Activated CD8-positive, alpha-beta memory T cell treated with anti-CD3 and anti-CD28 coated beads for 1 hour (primary cell): ENCODE measurements at places on chromosomes 7 and 10.

DNA sequence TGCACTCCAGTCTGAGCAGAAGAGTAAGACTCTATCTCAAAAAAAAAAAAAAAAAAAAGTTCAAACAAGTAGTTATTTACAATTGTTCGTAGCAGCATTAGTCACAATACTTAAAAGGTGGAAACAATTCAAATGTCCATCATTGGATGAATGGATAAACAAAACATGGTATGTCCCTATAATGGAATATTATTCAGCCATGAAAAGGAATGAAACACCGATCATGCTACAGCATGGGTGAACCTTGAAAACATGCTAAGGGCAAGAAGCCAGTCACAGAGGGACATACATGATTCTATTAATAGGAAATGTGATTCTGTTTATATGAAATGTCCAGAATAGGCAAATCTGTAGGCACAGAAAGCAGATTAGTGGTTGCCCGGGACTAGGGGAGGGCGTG lies 15.9 kb downstream of the DOCK1 start:
- DNase-seq, result no peak

GRCh38 chr7:80450621-80451308 lies 61.1 kb downstream of the GNAT3 start:
- DNase-seq, result no peak

- no peak for DNase-seq
Measured at GRCh38 chr7:100864263-100864845, 2.8 kb upstream of the TRIP6 start.

- no peak for DNase-seq
Measured at GRCh38 chr10:20492447-20492846, 404.7 kb downstream of the NEBL start.

DNA sequence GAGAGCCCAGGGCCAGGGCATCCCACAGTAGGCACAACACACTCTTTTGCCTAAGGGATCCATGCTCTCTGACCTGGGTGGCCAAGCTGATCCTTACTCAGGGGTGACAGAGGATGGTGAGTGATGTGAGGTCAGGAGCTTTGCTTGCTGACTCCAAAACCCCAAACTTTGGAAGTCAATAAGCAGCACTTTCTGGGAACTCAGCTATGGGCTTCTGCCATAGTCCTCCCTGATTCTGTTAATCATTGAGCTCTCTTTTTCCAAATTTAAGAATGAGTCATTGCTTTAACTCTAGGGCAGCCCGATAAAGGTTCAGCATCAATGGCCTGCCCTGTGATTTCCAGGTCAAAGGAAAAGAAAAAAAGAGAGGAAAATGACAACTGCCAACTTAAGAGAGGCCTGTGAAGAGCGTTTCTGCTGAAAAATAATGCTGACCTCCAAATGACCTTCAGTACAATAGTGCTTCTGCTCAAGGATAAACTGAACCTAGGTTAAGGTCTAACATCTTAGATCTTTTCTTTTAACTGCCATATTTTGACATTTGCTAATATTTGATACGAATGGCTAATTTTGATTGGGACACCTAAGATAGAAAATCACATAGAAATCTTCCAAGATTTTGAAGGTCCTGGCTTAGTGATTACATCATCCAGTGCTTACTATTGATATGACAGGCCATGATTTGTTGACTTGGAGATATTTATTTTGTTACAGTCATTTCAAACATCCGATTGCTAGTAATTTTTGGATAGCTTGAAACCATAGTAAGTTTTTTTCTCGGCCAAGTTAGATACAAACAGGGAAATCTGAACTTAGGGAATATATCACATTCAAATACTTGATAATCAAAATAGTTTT lies 20.8 kb upstream of the RELN start:
- no peak for DNase-seq

DNA sequence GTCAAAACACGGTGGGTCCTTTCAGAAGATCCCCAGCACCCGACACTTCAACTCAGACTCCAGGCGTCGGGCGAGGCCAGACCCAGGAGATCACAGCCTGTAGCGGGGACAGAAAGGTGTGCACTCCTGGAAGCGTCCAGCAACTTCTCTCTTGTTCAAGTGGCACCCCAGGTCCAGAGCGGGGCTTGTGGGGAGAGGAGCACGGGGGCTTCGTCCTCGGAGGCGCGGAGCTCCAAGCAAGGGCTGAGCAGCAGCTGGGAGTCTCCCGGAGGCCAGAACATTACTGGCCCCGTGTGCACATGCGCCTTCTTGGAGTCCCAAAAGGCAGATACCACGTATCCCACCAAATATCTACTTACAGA lies 54.9 kb downstream of the ZRANB1 start:
- DNase-seq, result no peak

DNA sequence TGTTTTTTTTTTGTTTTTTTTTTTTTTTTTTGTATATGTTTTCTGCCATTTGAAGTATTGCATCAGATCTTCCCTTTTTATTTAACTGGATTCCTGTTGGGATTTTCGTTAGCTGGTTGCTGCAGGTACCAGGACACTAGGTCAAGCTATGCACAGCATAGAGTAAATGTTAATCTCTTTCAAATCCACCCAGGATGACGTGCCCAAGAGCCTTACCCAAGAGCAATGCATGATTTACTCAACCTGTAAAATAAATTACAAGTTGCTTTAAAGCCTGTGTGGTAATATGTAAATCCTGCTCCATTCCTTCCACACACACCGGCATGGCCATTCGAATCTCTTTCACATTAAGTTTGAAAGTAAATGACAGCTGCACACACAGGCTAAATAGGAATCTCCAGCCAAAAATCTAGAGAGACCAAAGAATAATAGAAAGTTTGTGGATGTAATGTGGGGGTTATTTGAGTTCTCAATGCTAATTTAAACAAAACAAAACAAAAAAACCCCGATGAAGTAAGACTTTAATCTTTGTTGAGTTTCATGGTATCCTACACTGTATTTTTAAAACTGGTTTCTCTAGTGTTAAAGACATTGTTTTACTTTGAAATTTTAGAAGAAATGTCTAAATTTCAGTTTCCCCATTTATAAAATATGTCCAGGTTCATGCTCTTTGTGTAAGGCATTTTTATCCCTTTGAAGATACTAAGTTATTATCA lies 167.9 kb downstream of the FRMD4A start:
- no peak for DNase-seq

- no peak for DNase-seq
Measured at GRCh38 chr7:139582130-139582650, 58.7 kb downstream of the CLEC2L start.

GRCh38 chr7:128017862-128018845 lies 13.1 kb downstream of the LRRC4 start:
- no peak for DNase-seq

DNA sequence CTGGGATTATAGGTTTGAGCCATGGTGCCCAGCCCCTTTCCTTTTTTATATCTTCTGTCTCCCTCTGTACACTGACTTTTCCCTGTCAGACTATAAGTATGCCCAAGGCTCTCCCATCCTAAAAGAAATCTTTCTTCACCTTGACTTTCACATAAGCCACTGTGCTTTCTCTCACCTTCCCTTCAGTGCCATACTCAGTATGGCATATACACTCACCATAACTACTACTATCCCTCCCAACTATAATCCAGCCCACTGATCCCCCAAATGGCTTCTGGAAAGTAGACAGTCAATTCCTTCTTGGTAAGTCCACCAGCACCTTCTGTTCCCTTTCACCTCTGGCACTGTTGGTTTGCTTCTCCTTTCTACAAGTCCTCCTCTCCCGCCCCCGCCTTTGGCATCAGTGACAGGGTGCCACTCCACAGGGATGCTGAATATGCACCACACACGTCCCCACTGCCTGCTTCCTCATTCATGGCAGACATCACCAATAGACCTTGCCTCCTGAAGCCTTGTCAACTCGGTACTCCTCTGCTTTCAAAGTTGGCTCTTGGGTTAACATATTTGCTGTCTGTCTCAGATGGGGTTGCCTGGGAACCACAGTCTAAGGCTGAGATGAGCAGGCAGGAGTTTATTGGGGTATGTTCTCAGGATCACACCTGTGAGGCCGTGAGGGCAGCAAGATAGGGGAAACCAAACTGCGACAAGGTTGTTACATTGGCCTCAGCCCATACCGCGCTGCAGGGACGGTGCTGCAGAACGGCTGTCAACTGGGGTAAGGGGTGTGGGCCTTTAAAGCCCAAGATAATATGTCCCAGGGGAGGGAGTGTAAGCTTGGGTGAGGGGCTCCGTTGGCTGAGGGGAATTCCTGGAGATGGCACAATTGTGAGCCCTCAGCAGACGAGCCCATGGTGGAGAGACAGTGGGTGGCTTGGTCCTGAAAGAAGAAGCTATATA lies 7.2 kb upstream of the PSAP start:
- DNase-seq, result no peak

DNA sequence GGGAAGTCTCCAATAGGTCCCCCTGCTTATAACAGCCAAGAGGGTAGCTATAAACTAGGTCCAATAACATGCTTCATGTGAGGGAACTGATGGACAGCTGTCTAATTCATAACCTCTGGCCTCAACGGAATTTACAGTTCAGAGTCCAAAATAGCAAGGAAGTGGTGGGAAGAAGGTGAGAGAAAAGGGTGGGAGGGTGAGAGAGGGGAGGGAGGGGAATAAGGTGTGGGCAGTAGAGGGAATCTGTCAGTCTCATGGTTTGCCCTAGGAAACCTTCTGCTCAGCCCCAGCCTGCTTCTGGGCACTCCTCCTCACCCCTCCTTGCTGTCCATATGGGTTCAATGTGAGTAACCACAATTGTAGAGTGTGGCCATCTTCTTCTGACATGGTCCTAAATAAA lies 133.4 kb upstream of the ADO start:
- no peak for DNase-seq
